AG08395 (cell line): ENCODE measurements at places on chromosomes 5 and 9.

GRCh38 chr9:78212868-78213267 is 23.0 kb upstream of the CEP78 start:
- no peak for DNase-seq

DNA sequence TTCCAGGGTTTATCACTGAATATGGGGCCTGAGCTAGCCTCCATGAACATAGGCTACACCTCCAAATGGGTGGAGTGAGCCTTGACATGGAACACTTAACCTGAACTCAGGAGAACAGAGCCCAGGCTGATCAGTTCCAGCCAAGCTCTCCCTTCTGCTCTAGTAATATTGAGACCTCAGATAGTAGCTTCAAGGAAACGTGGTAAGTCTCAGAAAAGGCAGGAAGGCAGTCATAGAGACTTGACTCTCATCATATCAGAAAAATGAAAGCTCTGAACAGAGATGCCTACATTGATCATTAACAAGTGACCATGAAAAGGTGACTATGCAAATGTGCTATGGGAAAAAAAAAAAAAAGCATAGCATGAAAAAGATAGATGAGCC is 40.5 kb upstream of the MYO10 start:
- DNase-seq, result no peak

DNA sequence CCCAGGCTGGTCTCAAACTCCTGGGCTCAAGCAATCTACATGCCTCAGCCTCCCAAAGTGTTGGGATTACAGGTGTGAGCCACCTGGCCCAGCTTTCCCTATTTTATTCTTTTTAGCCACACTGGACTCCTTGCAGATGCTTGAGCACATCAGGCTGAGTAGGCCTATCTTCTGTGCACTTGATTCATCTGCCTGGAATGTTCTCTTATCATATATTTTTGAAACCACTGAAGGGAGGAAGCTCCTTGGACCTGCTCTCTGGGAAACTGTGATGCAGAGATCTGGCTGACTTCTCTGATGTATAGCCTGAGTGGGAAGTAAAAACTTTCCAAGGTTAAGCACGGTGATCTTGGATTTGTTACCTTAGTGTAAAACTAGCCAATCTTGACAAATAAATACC is 6.5 kb upstream of the MAT2B start:
- no peak for DNase-seq

- no peak for DNase-seq
Observed at GRCh38 chr5:176888865-176889165, 10.3 kb downstream of the HK3 start.

GRCh38 chr5:139828207-139828895 is 32.7 kb downstream of the PSD2 start:
- no peak for DNase-seq

DNA sequence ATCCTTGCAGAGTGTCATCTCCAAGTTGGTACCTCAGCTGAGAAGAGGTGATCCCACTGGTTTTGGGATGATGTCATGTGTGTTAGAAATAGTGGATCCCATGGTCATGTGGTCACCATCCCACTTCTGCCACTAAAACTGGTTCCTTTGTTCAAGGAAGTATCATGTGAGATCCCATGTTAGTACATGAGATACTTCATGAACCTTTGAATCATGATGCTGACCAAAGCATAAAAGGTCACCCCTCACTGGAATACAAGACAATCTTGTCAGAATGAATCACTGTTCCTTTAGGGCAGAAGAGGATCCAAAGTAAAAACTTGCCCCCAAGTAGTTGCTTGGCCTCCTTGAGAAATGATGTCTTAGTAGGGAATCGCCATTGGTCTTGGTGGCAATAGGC is 150.9 kb upstream of the MOCS2 start:
- DNase-seq, result no peak
